ENCODE measurements at places on chromosomes 5 and 9.

DNA sequence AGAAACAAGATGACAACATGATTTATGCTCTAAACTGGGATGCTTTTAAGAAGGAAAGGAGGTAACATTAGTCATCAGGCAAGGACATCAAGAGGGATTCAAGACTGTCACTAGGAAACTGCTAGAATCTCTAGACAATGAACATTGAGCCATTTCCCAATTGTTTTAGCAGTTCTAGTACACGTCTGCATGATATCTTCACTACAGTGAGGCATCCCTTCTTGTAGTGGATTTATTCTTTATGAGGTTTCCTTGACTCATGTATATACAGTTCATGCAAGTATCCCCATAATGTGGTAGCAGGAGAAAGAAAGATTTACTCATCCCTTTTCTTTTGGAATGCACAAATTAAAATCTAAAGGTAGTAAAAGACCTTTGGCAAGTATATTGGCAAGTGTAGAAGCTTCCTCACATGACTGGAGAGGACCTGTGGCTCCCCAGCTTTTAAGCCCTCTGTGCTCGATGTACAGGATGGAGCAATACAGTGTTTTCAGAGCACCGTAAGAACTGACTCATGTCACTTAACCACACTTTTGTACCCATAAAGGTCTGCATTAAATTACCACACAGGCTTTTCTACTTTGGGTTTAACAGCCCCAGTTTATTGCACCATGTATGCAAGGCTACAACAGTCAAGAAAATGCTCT is 335.9 kb downstream of the SEMA5A start:
- DNase-seq: no peak

- DNase-seq: no peak
These were observed 97.7 kb upstream of the PRRC1 start for GRCh38 chr5:127419683-127420257.

DNA sequence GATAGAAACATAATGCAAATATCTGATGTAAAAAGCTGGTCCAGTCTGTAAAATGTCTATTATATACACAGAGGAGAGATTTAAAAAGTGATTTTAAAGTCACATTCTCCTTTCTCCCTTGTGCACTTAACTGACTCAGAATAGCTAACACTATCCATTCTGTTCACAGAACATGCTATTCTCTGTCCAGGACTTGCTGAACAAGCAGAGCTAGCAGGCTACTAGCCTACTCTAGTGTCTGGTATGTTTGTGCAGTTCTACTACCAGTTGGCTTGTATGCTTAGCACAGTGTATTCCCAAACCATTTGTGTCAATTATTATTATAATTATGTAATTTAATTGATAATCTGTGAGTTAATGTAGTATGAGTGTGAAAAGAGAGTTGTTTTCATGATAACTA is 161.7 kb upstream of the NUDT12 start:
- no peak for DNase-seq

- DNase-seq: peak; percentile 44
These were observed 43.9 kb downstream of the SLC46A2 start for GRCh38 chr9:112846528-112847488.

- DNase-seq: no peak
These were observed 111.1 kb downstream of the ARHGAP26 start for GRCh38 chr5:142881076-142881783.

DNA sequence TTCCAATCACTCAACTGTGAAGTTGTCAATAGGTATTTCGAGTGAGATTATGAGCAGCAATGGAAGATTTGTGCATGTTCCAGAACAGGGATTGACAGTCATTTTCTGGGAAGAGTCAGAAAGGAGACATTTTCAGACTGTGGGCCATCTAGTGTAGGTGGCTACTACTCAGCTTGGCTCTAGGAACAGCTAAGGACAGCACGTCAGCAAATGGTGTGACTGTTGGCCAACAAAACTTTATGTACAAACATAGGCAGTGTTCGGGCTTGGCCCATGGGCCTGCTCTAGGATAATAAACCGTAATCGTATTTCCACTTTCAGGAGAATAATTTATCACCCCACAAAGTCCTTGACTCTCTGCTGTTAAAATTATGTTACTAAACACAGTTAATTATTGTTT is 143.6 kb downstream of the ADCY2 start:
- no peak for DNase-seq

DNA sequence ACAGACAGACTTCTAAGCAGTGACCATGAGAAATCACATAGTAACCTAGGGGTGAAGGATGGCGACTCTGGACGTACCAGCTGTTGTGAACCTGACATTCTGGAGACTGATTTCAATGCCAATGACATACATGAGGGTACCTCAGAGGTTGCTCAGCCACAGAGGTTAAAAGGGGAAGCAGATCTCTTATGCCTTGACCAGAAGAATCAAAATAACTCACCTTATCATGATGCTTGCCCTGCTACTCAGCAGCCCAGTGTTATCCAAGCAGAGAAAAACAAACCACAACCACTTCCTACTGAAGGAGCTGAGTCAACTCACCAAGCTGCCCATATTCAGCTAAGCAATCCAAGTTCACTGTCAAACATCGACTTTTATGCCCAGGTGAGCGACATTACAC is 38.0 kb upstream of the CCDC152 start:
- DNase-seq: no peak

All from suprapubic skin (tissue), 4 donors.